ENCODE measurements at places on chromosomes 13 and 19.

DNA sequence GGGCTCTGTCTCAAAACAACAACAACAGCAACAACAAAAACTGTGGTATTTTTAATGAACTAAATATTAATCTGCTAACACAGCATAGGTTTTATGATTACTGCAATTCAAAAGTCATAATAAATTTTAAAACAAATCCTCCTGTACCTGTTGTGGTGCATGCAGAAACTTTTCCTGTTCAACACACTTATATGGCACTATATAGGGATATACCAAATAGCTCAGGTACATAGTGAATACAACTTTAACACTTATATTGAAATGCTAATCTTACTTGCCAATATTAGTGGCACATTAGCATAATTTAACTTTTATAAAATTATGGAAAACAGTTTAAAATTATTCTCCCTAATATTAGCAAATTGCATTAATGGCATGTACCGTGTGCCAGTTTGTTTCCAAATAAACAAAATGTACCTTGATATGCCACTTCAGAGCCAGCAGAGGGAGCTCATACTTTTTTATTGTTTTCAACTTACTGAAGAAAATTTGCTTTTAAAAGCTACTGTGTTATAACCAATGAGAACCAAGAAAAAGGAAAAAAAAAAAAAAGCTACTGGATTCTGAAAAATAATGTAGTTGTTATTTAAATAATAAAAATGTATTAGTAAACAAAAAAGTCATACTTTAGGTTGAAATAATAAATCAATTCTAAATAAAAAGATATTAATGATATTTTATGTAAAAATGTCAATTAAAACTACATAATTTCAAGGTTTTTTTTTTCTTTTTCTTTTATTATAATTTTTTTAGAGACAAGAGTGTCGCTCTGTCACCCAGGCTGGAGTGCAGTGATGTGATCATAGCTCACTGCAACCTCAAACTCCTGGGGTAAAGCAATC lies 18.0 kb upstream of the RBM26 start:
- DNase-seq: no peak

- DNase-seq: no peak
Measured at GRCh38 chr13:70424428-70424827, 316.2 kb upstream of the KLHL1 start.

DNA sequence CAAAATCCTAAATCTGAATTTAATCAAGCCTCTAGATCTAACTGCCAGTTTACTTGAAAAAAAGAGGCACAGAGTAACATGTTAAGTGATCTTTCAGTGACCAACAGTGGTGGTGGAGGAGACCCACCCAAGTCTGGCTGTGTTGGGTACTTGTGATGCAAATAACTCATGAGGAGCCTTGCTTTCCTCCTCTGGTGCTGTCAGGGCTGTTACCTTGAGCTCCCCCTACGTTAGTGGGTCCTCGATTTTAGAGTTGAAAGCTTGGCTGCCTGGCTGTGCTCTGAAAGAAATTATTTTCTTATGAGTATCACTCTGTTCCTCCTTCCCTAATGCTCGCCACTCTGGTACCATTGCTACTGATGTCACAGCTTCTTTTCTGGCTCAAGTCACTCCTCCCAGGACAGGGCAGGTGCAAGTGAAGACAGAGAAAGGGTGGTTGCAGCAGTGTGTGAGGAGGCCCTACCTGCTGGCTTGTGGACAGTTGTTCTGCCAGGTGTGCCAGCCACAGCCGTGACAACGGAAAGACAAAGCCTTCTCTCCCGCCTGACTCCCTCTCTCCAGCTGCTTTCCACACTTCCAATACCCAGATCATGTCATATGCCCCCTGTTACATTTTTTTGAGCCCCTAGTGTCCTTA lies 6.5 kb upstream of the SUPT20H start:
- DNase-seq: no peak

DNA sequence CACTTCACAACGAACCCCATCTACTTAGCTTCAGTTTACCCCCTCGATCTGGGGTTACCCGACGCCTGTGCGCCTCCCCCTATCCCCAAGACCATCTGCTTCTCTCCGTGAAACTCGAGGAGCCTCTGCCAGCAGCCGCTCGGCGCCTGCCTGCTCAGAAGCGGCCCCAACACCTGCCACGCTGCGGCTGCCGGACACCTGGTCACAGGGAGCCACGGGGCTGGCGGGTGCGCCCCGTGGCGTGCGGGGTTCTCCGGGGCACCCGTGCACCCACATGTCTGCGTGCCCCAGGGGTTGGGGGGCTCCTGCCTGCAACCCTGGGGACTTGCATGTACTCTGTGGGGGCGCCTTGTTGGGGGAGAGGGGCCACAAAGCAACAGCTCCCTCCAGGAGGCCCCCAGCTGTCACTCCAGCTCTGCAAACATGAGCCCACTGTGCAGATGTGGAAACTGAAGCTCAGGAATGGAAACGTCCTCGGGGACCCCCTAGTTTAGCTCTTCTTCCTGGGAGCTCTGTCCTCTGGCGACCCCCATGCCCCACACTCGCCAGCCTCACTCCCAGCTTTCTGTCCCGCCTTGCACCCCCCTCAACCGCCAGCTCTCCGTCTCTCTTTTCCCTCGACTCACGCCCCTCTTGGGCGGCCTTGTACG lies 7.0 kb upstream of the SEMA6B start:
- no peak for DNase-seq

GRCh38 chr13:72253754-72254153 lies 386.8 kb upstream of the DACH1 start:
- DNase-seq: no peak

- DNase-seq: no peak
Measured at GRCh38 chr19:49357186-49357585, 5.0 kb downstream of the TEAD2 start.

Data from GM04504 (cell line).